Vagina (tissue), 2 donors: ENCODE measurements at places on chromosomes 13 and 19.

GRCh38 chr19:4077800-4078684, 11.3 kb upstream of the ZBTB7A start:
- DNase-seq = no peak

DNA sequence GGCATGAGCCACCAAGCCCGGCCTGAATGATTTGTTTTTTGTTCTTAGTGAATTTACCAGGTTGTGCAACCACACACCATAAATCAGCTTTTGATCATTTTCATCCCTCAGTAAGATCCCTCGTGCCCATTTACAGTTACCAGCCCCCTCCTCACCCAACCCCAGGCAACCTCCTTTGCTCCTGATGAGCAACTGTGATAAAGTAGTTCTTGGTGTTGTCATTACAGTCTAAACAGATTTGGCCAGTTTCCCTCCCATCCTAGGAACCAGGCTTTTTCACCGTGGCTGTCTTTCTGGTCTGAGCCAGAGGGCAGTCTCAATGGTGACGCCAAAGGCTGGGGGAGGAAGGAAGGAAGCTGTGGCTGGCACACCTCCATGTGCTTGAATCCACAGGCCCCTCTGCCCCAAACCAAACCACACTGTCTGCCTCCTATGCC, 61.2 kb upstream of the WDFY2 start:
- DNase-seq = no peak

DNA sequence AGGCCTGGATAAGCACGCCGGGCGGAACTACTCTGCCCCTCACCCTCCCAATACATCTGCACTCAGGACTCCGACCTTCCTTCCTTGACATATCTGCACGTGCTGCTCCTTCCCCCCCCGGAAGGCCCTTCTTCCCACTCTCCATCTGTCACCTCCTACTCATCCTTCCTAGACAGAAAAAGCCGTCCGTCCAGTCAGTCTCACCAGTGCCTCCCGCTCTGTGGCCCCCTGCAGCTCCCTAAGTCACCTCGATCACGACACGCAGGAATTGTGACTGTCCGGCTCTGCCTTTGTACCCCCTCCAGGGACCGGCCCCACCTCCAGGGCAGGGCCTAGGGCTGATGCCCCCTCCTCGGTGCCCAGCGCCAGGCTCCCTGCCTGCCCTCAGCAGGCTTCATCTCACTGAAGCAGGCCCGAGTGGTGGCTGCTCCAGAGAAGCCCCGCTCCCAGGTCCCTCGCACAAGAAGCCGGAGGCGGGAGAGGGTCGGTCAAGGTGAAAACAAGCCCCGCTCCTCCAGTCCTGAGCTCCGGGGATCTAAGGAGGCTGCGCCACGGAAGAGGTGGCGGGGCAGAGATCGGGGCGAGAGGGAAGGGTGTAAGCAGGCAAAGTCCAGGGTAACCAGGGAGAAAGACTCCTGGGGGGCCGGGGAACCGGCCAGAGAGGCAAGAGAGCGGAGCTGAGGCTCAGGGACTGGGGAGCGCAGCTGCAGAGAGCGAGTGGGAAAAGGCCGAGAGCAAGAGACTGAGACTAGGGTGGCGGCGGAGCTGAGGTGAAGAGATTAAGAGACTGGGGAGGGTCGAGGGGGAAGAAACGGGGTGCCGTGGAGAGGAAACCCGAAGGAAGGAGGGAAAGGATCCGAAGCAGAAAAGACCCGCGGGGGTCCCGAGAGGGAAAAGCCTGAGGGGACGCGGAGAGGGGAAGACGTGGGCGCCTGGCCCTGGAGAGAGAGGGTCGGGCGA, 1.1 kb downstream of the PPP6R1 start:
- no peak for DNase-seq

GRCh38 chr13:21344662-21345176, 114.4 kb downstream of the ZDHHC20 start:
- DNase-seq = no peak

DNA sequence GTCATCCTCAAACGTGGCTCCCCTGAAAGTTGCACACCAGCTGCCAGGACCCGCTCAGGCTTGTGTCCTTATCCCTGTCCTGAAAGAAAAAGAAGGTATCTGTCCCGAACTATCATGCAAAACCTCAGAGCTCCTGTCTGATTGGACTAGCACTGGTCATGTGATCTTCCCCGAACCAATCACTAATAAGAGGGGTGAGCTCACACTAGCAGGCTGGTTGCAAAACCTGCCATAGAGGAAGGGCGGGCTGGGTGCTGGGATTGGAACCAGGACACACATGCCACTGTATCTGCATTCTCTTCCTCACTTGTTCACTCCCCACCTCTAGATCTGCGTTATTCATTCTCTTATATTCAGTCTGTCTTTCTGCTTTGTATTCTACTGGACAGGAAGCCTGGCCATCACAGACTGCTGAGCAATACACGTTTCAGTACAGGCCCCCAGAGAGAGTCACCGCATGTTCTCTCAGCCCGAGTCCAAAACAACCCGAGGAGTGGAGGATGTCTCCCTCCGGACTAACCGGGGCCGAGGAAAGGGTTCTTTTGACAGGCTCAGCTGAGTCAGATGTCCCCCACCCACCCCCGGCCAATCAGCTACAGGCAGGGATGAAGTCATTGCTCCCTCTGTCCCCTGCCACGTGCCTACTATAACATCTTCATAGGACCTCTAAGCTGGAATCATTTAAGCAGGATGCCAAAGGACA, 97.7 kb downstream of the SIPA1L3 start:
- DNase-seq = no peak

DNA sequence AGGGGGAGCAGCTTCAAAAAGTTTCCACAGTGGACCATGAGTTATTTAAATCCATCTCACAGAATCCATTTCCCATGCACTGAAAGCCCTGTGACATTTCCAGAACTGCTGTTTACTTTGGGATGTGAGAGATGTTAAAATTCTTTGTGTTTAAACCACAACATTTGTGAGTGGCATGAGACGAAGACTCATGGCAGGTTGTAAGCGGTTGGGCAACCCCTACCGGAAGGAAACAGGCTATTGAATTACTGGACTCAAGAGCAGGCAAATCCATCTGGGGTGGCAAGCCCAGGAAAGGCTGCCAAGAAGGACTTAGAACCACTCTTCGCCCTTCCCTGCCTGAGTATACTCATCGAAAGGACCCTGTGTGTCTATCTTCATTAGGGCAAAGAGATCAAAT, 22.3 kb upstream of the CLDN10 start:
- DNase-seq = no peak

GRCh38 chr13:96089749-96090239, at the start of gene HS6ST3:
Gene HS6ST3 (plus strand): TSS chr13:96090107.
- DNase-seq = no peak

GRCh38 chr13:37597477-37598025, 1.0 kb downstream of the POSTN start:
- DNase-seq = no peak
